Hematopoietic multipotent progenitor cell treated with erythropoietin and hydrocortisone succinate and interleukin-3 and kit ligand, for 15 days (in vitro differentiated cells): ENCODE measurements at places on chromosomes 5 and 9.

- no peak for DNase-seq
Measured at GRCh38 chr9:114210136-114210535, 54.8 kb downstream of the COL27A1 start.

DNA sequence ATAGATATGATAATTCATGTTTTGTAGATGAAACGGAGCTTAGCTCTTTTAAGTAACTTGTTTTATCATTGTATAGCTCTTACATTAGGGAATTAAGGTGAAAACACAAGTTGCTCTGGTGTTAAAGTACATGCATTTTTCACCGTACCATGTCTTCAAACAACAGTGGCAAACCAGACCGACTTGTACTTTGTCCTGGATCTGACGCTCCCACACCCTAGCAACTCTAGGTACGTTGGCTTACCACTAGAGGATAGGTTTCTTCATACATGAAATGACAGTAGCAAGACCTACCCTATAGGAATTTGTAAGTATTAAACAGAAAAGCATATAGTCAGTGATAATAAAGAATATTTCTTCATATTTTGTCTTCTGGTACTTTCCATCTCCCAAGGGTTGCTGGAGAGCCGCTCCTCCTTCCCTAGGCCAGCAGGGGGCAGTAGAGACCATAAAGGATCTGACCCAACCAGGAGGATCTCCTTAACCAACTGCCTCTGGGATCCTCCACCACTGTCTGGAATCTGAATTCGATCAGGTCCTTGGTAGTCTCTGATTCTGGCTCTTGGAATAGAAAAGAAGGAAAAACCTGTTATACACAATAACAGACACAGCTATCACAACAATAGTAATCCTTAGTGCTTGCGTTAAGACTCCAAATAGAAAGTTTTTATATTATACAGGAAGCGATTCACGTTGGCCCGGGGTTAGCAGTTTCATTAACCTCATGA is 136.7 kb downstream of the CAVIN4 start:
- DNase-seq: peak; percentile 50

DNA sequence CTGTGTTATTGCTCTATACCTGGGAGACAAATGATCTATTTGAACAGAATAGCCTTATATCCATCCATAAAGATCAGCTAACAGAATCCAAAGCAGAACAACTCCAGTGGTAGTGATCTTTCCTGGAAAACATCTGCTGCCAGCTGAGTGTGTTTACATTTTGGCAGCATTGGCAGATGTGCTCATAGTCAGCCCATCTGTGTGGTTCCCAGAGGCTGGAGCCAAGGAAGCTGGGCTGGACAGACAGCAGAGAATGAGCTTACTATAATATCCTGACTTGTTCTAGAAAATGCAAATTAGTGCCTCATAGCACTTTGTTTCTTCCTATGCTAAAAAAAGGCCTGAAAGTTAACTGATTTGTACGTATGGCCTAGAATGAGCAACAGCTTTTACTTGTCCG is 99.7 kb downstream of the ST8SIA4 start:
- DNase-seq: no peak

- DNase-seq: no peak
Measured at GRCh38 chr5:61273279-61273975, 58.6 kb upstream of the ZSWIM6 start.

DNA sequence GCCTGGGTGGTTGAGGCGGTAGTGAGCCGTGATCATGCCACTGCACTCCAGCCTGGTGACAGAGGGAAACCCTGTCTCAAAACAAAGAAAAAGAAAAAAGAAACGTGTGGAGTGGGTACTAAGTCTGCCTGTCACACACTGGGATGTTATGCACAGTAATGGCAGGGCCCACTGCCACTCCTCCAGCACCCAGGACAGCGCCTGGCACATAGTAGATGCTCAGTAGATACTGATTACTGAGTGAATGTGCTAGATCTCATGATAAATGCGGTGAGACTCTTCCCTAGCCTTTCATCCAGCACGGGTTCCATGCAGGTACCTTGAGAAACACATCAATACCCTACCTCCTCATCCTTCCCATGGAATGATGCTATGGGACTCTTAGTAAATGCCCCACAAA is 87.4 kb upstream of the HSPA9 start:
- DNase-seq: no peak

- no peak for DNase-seq
Measured at GRCh38 chr5:139747583-139748504, 47.8 kb upstream of the PSD2 start.

- no peak for DNase-seq
Measured at GRCh38 chr5:132458651-132459030, 31.9 kb downstream of the IRF1 start.

DNA sequence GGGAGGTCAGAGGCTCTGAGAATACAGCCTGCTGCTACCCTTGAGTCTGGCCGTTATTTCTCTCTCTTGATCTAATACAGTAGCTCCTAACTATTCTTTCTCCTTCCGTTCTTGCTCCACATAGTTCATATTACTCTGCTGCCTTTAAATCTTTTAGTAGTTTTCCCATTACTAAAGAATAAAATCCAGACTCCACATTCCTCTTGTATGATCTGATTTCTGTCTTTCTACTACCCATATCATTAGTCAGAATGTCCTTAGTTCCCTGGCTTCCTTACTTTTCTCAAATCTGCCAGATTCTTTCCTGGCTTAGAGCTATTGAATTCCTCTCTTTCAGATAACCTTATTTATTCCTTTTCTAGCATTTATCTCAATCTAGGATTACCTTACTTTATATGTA is 40.0 kb downstream of the MARCHF6 start:
- no peak for DNase-seq

- no peak for DNase-seq
Measured at GRCh38 chr5:82107267-82107666, 135.4 kb downstream of the ATG10 start.

- no peak for DNase-seq
Measured at GRCh38 chr9:35651956-35652828, 1.5 kb upstream of the SIT1 start.

GRCh38 chr5:166594567-166594966 is 1696.9 kb upstream of the WWC1 start:
- DNase-seq: no peak

DNA sequence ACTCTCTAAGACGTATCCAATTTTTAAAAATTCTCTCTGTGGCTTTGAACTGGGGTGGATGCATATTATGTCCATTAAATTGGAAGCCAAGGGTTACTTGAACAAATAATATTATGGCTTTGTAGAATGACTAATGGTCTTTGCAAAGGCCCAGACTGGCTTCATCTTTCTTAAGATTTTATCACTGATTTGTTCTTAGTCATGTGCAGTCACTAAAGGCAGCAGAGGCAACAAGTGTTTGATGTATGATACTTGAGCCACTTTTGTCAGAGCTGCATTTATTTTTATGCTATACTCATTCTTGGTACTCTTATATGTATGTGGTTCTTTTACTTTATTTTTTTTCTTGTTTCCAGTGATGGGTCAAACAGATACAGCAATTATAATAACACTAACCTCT is 152.2 kb downstream of the NR2F1-AS1 start:
- DNase-seq: no peak

DNA sequence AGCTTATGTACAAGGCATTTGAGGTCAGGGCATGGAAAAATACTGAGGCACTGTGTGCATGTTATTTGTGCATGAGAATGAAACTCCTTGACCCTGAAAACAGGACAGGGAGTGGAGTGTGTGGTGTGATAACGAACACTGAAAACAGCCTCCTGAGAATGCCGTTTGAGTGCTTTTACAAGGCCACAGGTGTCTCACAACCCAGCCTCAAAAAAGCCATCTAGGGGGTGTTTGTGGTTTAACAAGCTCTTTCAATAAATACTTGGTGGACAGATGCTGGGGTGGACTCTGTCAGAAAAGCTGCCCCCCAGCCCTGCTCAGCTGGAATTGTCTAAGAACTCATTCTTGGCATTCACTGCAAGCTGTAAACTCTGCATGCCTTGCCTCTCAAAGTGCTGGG is 94.0 kb upstream of the SLC25A48 start:
- no peak for DNase-seq

GRCh38 chr5:11640158-11640873 is 263.9 kb downstream of the CTNND2 start:
- DNase-seq: no peak

DNA sequence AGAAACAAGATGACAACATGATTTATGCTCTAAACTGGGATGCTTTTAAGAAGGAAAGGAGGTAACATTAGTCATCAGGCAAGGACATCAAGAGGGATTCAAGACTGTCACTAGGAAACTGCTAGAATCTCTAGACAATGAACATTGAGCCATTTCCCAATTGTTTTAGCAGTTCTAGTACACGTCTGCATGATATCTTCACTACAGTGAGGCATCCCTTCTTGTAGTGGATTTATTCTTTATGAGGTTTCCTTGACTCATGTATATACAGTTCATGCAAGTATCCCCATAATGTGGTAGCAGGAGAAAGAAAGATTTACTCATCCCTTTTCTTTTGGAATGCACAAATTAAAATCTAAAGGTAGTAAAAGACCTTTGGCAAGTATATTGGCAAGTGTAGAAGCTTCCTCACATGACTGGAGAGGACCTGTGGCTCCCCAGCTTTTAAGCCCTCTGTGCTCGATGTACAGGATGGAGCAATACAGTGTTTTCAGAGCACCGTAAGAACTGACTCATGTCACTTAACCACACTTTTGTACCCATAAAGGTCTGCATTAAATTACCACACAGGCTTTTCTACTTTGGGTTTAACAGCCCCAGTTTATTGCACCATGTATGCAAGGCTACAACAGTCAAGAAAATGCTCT is 335.9 kb downstream of the SEMA5A start:
- no peak for DNase-seq

DNA sequence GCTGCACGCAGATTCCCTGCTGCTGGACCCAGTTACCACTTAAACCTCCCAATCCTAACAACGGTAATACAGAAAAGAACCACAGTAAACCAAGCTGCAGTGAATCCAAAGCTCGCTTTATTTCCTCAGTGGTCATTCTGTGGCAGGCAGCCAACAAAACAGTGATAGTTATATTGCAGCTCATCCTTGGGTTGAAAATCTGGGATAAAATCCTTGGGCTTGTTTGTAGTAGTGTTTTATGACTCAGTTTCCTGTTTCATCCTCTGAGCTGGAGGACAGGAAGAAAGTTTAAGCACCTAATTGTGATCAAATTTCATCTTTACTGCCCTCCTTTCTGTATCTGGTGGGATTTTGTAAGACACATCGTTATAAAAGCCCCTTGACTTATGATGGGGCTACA is 31.4 kb downstream of the HMGCR start:
- DNase-seq: no peak

GRCh38 chr5:136087961-136088871 is 44.4 kb upstream of the SMAD5 start:
- no peak for DNase-seq

DNA sequence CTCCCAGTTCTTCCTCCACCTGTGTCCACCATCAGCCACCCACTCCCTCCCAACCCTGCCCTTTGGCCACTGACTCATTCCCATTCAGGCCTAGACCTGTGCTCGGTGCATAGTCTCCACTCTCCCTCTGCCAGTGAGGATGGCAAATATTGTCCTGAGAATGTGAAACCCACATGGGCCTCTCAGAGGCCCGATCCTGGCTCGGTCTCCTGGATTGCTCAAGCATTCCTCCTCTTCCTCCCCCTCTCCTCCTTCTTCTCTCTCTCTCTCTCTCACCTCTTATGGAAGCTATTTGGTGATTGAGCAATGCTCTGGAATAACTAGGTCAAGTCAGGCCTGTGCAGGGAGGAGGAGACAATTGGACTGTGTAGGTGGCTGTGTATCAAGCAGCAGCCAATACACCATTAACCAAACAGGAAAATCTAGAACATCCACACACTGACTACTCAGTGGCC is 99.9 kb downstream of the KLF4 start:
- DNase-seq: no peak

DNA sequence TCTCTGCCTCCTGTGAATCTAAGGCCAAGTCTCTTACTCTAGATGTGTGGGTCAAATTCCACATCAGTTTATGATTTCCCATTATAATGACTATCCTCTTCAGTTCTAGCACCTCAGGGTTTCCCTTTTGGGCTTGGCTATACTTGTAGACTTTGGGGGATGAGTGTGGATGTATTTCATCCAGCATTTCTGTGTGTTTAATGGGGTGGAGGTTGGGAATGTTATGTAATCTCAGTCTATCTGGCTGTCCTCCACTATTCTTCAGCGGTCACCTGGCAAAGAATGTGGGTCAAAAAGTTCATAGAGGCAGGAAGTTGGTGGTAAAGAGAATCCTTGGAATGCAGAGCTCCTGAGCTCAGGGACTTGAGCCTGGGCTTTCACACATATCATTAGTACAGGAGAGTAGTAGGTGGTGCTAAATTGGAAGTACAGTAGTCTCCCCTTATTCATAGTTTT is 64.9 kb downstream of the CFAP95 start:
- DNase-seq: no peak
